Activated CD4-positive, alpha-beta T cell treated with anti-CD3 and anti-CD28 coated beads for 24 hours (primary cell): ENCODE measurements at places on chromosomes 6 and 20.
A peak's percentile ranks its signal among the peaks of the same experiment; 100 is the strongest.

DNA sequence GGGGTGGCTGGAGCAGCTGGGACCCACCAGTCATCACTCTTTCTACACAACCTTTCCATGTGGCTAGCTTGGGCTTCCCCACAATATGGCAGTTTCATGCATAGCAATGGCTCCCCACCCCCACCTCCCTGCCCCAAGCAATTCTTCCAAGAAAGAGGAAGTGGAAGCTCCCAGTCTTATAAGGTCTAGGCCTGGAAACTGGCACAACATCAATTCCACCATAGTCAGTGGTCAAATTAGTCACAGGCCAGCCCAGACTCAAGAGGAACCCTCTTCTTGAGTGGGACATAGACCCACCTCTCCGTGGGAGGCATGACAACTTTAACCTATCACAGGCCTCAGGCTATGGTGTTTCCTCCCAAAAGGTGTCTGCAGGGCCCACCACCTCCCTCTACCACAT, 17.7 kb downstream of the TGM6 start:
- no peak for DNase-seq

DNA sequence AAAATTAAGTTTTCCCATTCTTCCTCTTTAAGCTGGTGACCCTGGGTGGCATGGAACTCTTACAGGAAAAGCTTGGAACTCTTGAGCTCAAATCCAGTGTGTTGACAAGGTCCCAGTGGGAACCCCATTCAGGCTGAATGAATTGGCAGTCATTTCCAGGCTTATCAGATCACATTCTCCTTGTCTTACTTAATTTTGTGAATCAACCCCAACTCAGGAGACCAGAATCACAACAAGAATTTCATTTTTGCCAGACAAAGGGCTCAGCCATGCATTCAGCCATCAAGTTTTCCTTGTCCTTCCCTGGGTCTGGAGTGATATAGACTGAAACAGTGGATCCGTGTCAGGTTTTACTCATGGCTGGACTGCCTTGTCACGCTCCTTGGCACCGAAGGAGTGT, 92.1 kb upstream of the EEF1E1 start:
- DNase-seq = no peak

- DNase-seq = no peak
These were observed 47.3 kb upstream of the LRFN2 start for GRCh38 chr6:40634429-40634828.

DNA sequence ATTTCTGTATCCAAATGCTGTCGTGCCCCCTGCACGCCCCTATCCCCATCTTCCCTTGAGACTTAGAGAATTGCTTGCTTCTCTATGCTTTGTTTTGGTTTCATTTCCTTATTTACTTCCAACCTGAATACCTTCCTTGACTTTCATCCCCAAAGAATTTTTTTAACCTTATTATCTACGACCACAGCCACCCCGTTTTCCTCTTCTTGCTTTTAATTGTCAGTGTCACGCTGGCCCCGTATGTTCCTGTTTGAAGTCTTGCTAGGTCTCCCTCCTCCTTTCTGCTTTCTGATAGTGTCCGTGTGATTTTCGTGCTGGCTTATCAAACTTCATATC, 40.1 kb downstream of the RNF217 start:
- no peak for DNase-seq

- DNase-seq = no peak
These were observed 63.0 kb downstream of the SLC22A23 start for GRCh38 chr6:3393836-3394202.

- peak; percentile 72 for DNase-seq
These were observed 15.2 kb upstream of the ZNF335 start for GRCh38 chr20:45987108-45987780.

GRCh38 chr6:10587656-10588406, 66.7 kb downstream of the GCNT2 start:
- DNase-seq = no peak

DNA sequence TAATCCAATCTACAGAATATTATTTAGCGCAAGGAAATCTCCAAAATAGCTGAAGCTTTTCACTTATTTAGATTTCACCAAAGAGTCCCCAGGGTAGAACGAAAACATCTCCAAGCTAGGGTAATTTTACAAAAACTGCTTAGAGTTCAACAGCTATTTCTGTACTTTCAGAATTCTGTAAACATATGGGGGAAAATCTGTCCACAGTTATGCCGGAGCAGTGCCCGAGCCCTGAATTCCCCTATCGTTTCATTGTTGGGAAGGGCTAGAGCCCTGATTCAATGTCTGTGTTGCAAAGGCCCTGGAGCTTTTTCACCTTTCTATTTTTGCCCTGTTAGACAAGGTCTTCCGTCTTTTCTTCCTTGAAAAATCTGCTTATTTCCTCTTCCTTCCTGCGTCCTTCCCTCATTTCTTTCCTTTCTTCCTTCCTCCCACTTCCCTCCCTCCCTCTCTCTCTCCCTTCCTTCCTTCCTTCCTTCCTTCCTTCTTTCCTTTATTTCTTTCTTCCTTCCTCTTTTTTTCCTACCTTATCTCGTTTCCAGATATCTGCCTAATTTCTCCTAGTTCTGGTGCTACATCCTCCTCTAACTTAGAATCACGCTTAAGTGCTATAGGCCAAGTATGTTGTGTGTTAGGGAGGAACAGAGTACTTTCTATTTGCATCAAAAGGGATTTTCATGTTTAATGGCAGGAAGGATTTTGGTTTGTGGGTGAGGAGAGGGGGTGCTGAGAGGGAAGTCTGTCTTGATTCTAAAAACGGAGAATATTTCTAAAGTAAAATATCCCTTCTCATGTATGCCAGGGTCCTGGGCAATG, 122.5 kb upstream of the BMP2 start:
- no peak for DNase-seq

GRCh38 chr20:3782597-3782996, 1.3 kb upstream of the SPEF1 start:
- no peak for DNase-seq

- DNase-seq = no peak
These were observed 94.4 kb downstream of the OTOR start for GRCh38 chr20:16842486-16843120.

- no peak for DNase-seq
These were observed 283.5 kb downstream of the KHDC1L start for GRCh38 chr6:72941751-72942150.

- DNase-seq = no peak
These were observed 84.3 kb upstream of the NRN1 start for GRCh38 chr6:6090861-6091607.

GRCh38 chr20:59141818-59142581, 21.6 kb upstream of the ZNF831 start:
- DNase-seq = no peak

GRCh38 chr6:113696960-113697359, 160.2 kb upstream of the MARCKS start:
- no peak for DNase-seq
